ENCODE measurements at places on chromosomes 1 and 21. TPM values are rescaled to one million over a fixed set of nuclear protein-coding genes. Genes with fewer than 3 reads are reported as not detected.

The INSRR gene
- not detected for total RNA-seq

The RAB3B gene
- 0.02 TPM for total RNA-seq

The SYT11 gene
- 3.3 TPM for total RNA-seq

The BMP8B gene
- total RNA-seq = 1.2 TPM

- no peak overlapping the region for H3K4me3 ChIP-seq
- DNase-seq = no peak
- H3K27me3 ChIP-seq = no peaks in the 10 kb centered on the region
- H3K36me3 ChIP-seq = peaks cover 94% of the 10 kb centered on the region
- H3K27ac ChIP-seq = no peak overlapping the region
- peaks cover 5% of the 10 kb centered on the region for H3K4me1 ChIP-seq
Measured at GRCh38 chr1:204435381-204435831, 23.8 kb upstream of the PPP1R15B start.

DNA sequence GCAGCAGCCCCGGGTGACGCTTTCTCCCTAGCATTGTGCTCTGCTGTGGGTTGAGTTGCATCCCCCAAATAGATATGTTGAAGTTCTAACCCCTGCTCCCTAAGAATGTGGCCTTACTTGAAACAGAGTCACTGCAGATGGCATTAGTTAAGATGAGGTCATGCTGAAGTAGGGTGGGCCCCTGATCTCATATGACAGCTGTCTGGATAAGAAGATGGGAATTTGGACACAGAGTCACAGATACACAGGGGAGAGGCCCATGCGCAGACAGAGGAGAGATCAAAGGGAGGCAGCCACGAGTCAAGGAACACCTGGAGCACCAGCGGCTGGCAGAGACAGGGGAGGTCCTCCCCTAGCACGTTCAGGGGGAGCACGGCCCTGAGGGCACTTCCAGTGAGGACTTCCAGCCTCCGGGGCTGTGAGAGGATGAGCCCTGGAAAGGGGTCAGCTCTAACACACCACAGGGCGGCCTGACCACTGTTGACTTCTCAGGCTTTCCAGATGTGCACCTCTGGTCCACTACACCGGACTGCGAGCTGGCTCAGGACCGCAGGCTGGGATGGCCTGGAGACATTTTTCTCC lies 46.4 kb downstream of the ABCG1 start:
- DNase-seq = no peak
- no peaks in the 10 kb centered on the region for H3K27me3 ChIP-seq
- H3K4me1 ChIP-seq = peaks cover 36% of the 10 kb centered on the region
- peaks cover 22% of the 10 kb centered on the region for H3K36me3 ChIP-seq
- H3K27ac ChIP-seq = no peak overlapping the region

DNA sequence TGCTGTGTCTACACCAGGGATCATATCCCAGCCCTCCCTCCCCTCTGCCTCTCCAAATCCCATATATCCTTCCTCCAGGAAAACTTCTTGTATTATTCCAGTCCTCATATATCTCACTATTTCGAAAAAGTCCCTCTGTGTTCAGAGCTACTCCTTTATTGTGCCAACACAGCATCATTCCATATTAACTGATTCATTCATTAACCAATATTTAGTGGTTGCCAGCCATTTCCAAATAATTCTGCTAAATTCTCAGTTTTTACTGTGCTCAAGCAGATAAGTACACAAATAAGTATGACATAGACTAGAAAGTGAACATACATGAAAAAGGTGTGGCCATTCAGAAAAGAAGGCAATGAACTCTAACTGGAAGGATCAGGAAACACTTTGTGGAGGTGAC lies 241.6 kb upstream of the DUSP10 start:
- H3K4me3 ChIP-seq = no peak overlapping the region
- H3K4me1 ChIP-seq = peaks cover 2% of the 10 kb centered on the region
- DNase-seq = no peak
- no peaks in the 10 kb centered on the region for H3K36me3 ChIP-seq

DNA sequence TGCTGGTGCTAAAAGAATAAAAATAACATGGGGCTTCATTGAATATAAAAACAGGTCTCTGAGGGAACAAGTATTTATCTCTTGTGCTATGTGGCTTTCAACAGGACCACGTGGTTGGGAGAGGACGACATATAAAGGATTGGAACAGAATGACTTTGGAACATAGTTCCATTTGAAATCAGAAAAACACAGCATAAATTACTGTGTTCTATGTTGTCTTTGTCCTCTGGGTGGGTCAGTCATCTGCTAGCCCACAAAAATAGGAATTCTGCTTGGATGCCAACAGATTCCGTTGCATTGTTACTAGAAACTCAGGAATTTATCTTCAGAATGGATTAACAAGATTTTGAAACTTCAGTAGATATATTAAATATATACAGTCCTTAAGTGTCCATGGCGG lies 5.9 kb downstream of the CEP85 start:
- no peak overlapping the region for H3K27ac ChIP-seq
- no peaks in the 10 kb centered on the region for H3K27me3 ChIP-seq
- no peak overlapping the region for H3K4me3 ChIP-seq
- peaks cover 21% of the 10 kb centered on the region for H3K36me3 ChIP-seq

DNA sequence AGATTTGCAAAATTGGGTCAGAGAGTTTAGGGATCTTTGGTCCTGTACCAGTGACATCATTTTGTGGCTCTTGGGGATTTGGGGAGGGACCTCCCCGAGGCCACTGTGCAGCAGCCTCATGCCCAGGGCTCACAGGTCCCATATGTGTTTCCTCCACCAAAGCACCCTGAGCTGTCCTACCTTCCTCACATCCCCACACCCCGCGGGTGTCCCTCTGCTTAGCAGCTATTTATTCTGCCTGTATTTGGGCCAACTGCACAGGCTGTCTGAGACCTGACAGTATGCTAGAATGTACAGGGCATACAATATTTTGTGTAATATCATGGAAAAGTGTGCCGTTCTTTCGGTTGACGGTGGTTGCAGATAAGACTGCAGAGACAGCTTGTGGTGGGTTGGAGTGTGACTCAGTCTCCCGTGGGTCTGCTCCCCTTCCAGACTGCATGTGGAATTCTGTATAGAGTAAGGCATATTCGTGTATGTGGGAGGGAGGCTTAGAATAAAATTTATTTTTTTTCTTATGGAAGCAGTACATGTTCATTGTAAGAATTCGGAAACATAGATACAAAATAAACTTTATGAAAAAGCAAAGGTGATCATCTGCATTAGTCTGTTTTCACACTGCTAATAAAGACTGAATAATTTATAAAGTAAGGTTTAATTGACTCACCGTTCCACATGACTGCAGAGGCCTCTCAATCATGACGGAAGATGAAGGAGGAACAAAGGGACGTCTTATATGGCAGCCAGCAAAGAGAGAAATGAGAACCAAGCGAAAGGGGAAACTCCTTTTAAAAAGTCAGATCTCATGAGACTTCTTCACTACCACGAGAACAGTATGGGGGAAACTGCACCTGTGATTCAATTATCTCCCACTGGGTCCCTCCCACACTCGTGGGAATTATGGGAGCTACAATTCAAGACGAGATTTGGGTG lies 84.4 kb downstream of the ADARB1 start:
- peak overlapping the region; percentile 32 for H3K4me3 ChIP-seq
- peaks cover 43% of the 10 kb centered on the region for H3K4me1 ChIP-seq
- DNase-seq = no peak
- peak overlapping the region; percentile 54 for H3K27ac ChIP-seq
- H3K27me3 ChIP-seq = no peaks in the 10 kb centered on the region

DNA sequence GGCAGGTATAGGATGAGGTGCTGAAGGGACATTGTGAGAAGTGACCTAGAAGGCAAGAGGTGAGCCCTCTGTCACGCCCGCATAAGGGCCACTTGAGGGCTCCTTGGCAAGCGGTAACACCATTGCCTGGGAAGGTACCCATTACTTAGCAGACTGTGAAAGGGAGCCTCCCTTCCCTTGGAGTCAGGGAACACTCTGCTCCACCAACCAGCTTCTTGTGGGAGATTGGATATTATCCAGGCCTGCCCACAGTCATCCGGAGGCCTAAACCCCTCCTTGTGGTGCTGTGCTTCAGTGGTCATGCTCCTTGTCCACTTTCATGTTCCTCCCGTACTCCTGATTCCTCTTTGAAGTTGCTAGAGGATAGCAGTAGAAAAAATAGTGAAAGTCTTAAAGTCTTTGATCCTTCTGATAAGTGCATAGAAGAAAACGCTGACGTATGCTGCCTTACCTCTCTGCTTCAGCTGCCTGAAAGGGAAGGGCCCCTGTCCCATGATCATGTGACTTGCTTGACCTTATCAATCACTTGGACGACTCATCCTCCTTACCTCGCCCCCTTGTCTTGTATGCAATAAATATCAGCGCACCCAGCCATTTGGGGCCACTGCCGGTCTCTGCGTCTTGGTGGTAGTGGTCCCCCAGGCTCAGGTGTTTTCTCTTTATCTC lies 16.0 kb downstream of the RBBP4 start:
- H3K4me1 ChIP-seq = peaks cover 2% of the 10 kb centered on the region
- no peaks in the 10 kb centered on the region for H3K27me3 ChIP-seq
- no peak overlapping the region for H3K27ac ChIP-seq
- no peak overlapping the region for H3K4me3 ChIP-seq
- no peak for DNase-seq
- peaks cover 73% of the 10 kb centered on the region for H3K36me3 ChIP-seq

DNA sequence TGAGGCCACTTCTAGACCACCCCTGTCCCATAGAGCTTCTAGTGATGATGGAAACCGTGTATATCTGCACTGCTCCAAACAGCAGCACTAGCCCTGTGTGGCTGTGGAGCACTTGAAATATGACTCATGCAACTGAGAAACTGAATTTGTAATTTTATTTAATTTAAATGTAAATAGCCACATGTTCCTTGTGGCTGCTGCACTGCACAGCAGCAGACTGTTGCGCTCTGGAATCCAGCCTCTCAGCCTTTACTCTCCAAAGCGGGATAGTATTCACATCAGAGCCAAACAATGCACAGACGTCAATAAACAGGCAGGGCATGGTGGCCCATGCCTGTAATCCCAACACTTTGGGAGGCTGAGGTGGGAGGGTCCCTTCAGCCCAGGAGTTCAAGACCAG lies 12.0 kb downstream of the CAPN2 start:
- DNase-seq = no peak
- H3K27ac ChIP-seq = no peak overlapping the region
- H3K36me3 ChIP-seq = peaks cover 39% of the 10 kb centered on the region
- H3K27me3 ChIP-seq = no peaks in the 10 kb centered on the region
- H3K4me3 ChIP-seq = no peak overlapping the region
